ENCODE measurements at places on chromosomes 4 and X.

DNA sequence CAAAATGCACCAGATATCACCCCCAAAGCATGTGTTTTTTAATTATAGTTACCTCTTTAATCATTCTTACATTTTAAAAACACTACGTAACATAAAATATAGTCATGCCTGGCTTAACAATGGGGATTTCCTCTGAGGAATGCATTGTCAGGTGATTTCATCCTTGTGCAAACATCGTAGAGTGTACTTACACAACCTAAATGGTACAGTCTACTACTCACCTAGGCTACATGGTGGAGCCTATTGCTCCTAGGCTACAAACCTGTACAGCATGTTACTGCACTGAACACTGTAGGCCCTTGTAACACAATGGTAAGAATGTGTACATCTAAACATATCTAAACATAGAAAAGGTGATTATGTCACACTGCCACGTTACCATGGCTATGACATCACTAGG, 208.6 kb downstream of the SPOCK3 start:
- no peak for DNase-seq

DNA sequence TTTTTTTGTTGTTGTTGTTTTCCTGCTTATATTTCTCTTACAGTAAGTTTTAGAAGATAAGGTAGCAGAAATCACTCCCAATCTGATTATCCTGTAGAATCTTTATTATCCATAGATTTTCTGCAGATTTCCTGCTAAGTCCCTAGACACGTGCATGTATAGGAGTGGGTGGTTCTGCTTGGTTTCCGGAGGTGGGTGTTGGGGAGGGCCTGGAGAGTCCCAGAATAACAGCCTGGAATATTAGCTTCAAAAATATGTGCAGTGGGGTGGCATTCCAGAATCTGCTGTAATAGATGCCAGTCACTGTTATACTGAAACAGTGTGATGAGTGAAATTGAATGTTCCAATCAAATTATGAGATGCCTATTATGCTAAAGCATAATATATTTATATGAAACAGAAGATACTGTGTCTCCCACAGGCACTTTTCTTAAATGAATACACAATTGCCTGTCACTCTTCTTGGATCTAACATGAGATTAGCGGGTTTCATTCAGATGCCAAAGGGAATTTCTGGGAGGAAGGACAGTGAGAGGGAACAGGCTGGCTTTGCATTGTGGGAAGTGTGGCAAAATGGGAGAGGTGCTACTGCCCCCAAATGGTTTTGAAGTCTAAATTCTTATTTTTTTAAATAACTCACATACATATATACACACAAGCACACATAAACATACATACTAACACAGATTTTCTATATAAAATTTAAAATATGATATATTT, 37.6 kb downstream of the C4orf50 start:
- no peak for DNase-seq

DNA sequence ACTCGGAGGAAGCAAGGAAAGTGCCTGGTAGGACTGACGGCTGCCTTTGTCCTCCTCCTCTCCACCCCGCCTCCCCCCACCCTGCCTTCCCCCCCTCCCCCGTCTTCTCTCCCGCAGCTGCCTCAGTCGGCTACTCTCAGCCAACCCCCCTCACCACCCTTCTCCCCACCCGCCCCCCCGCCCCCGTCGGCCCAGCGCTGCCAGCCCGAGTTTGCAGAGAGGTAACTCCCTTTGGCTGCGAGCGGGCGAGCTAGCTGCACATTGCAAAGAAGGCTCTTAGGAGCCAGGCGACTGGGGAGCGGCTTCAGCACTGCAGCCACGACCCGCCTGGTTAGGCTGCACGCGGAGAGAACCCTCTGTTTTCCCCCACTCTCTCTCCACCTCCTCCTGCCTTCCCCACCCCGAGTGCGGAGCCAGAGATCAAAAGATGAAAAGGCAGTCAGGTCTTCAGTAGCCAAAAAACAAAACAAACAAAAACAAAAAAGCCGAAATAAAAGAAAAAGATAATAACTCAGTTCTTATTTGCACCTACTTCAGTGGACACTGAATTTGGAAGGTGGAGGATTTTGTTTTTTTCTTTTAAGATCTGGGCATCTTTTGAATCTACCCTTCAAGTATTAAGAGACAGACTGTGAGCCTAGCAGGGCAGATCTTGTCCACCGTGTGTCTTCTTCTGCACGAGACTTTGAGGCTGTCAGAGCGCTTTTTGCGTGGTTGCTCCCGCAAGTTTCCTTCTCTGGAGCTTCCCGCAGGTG, 637 bp downstream of the AR start:
- DNase-seq, result no peak

DNA sequence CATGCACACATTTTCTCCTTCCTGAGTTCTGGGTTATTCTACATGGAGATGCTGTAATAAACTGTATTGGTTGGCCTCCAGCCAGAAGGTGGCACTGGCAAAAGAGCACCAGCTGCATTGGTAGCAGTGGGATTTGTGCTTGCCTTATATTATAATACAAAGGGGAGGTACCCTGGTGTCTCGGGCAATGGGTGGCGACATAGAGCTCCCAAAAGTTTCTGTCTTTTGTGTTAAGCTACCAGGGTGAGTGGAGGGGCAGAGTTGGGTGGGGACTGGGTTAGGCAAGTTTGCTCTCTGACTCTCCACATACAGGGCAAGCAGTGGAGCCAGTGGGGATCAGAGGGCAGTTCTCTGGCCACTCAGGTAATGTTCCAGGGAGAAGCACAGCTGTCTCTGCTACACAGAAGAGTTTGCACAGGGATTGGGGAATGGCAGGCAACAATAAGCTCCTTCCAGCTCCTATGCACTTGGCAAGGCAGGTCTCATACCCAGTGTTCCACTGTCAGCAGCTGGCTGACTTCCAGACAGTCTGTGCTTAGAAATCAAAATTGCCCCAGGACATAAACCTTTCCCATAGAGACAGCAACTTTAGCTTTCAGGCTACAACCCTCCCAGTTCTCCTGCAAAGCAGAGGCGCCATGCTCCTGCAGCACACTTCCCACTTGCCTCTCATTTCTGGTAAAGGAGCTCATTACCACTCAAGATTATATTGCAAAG, 463.9 kb upstream of the PCDH7 start:
- DNase-seq, result no peak

GRCh38 chrX:71536285-71536684, 3.4 kb downstream of the OGT start:
- no peak for DNase-seq
